NCI-H345 (cell line): ENCODE measurements at places on chromosomes 12 and 14.

- DNase-seq, result no peak
Observed at GRCh38 chr12:105357162-105357691, 26.7 kb downstream of the C12orf75 start.

DNA sequence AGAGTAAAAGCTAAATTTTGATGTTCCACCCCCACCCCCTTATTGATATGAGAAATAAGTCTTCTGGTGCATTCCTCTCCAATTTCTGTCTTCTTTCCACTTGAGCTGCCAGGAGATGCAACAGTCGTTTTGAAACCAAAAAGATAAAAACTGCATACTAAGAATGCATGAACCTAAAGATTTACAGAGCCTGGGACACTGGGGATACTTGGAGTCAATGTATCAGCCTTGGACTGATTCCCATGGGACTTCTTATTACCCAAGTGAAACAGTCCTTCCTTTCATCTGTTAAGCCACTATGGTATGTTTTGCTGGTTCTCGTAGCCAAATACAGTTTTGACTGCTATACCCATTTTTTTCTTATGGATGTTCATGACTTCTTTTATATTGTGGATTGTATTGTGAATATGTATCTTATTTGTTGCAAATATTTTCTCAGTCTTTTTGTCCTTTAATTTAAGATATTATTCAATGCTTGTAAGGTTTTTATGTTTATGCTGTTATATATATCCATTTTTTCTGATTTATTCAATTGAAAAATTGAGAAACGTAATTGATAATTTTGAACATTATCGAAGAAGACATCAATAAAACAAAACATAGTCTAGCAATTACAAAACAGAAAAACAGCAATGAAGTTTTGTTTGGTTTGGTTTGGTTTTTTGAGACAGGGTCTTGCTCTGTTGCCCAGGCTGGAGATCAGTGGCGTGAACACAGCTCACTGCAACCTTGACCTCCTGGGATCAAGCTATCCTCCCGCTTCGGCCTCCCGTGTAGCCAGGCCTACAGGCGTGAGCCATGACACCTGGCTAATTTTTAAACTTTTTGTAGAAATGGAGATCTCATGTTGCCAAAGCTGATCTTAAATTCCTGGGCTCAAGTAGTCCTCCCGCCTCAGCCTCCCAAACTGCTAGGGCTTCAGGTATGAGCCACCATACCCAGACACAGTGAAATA, 85.4 kb upstream of the ETV6 start:
- no peak for DNase-seq

DNA sequence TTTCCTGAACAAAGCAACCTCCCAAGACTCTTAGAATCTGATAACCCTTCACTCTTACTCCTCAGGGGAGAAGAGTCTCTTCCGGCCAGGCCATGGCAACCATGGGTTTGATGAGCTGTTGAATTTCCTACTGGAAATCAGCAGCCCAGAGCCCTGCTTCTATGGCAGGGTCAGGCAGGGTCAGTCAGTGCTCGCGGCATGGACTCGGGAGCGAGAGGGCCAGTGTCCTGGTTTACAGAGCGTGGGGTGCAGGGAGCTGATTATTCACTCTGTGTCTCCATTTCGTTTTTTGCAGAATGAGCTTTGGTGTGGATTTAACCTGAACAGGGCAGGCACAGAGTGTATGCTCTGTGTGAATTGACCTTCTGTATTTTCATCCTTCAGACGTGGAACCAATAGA, 340.6 kb upstream of the SFSWAP start:
- DNase-seq, result no peak

GRCh38 chr12:78229591-78230101, 399.0 kb downstream of the NAV3 start:
- peak; percentile 33 for DNase-seq

GRCh38 chr14:99380402-99380801, 100.3 kb downstream of the SETD3 start:
- no peak for DNase-seq

GRCh38 chr12:34625116-34625515, 602.8 kb downstream of the ALG10 start:
- DNase-seq, result peak; percentile 42

- DNase-seq, result no peak
Observed at GRCh38 chr14:94337274-94337673, 14.1 kb upstream of the SERPINA6 start.

GRCh38 chr12:50665609-50666008, 98.3 kb upstream of the ATF1 start:
- DNase-seq, result no peak

GRCh38 chr12:44817687-44818086, 58.4 kb downstream of the NELL2 start:
- no peak for DNase-seq

DNA sequence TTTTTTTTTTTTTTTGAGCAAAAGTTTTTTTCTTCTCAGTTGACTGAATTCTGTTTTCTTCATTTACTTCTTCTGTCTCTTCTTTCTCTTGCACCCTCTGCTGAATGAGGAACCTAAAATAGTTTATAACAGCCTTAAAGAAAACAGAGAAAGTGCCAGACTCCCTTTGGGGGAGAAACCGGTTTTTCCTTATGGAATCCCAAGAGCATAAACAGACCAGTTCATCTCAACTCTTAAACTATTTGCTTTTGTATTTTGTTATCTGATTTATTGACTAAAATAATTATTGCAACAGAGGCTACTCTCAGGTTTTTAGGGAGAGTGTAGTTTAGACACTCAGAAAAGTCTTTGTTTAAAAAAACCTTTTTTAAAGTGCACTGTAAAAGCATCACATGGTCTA, 30.2 kb downstream of the ST8SIA1 start:
- no peak for DNase-seq
